NCI-H2081 treated with DMSO at 0.1 percent for 48 hours (cell line): ENCODE measurements at places on chromosomes 3 and 15.
A peak's percentile ranks its signal among the peaks of the same experiment; 100 is the strongest.

DNA sequence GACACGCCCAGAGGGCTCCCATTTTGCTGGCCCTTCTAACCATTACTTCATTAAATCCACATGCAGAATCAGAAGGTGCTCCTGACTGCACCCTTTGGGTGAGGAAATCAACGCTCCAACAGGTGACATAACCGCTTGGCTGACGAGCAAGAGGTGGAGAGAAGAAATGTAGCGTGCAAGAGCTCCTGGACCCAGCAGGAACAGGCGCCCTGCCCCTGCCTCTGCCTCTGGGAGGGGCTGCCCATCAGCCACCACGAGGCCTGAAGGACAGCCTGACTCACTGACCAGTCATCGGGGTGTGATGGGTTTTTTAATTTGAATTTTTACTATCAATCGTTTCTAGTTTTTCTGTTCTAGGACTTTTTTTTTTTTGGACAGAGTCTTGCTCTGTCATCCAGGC lies 218.2 kb downstream of the ADAMTS17 start:
- DNase-seq, result no peak

- DNase-seq, result no peak
These were observed 15.9 kb downstream of the CXCR6 start for GRCh38 chr3:45959201-45959600.

GRCh38 chr15:88987934-88988671 lies 74.9 kb upstream of the MFGE8 start:
- DNase-seq, result no peak

DNA sequence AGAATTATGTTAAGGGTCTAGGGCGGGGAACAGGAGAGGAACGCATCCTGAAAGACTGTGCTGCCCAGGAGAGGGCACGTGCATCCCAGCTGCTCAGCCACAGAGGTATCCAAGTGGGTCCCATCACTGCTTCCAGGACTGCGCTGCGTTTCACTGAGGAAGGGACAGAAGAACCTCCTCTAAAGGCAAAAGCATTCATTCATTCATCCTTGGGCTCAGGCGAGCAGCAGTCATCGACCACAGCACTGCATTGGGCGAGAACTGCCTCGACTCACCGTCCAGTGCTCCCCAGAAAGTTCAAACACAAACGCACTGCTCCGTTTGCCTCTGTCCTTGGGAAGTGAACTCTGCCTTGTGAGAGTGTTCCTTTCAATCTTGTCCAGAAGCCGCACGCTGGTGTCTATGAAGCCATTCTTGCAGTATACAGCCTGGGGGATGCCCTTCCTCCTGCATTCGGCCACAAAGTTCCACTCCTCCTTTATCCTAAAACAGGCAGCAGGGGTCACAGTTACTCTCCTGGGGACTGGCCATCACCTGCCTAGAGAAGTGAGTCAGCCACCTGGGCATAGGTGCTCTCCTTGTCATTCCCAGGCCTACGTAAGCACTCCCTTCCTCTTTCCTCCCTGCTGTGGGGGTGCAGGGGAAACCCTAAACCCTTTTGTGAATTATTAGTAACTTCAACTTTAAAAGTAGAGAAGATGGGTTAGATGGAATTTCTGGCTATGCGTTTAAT lies 21.2 kb downstream of the LRRC2 start:
- no peak for DNase-seq

DNA sequence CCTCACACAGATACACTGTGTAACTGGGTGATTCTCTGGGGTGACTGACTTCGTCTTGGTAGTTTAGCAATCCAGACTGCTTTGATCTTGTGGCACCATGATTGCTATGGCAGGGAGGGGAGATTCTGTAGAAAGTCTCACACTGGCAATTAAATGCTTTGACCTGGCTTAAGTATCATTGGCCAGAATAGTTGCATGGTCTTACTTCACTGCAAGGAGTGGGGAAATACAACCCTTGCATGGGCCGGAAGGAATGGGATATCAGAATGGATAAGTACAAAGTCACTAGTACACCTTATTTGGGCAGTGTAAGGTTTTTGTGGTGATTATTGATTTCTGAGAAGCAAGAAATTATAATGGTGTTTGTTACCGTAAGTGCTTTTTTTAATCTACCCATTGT lies 153.8 kb downstream of the UBE2E2 start:
- no peak for DNase-seq

- no peak for DNase-seq
These were observed 67.6 kb downstream of the CLASP2 start for GRCh38 chr3:33650495-33650894.

DNA sequence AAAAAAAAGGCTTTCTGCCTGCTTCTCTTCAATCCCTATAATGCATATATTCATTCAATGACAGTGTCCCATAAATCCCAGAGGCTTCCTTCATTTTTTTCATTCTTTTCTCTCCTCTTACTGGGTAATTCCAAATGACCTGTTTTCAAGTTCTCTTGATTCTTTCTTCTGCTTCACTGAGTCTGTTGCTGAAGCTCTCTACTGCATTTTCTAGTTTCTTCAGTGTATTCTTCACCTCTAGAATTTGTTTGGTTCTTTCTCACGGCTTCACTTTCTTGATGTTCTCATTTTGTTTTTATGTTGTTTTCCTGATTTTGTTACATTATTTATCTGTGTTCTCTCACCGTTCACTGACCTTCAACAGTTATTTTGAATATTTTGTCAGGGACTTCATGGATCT lies 141.6 kb downstream of the SCAPER start:
- no peak for DNase-seq

DNA sequence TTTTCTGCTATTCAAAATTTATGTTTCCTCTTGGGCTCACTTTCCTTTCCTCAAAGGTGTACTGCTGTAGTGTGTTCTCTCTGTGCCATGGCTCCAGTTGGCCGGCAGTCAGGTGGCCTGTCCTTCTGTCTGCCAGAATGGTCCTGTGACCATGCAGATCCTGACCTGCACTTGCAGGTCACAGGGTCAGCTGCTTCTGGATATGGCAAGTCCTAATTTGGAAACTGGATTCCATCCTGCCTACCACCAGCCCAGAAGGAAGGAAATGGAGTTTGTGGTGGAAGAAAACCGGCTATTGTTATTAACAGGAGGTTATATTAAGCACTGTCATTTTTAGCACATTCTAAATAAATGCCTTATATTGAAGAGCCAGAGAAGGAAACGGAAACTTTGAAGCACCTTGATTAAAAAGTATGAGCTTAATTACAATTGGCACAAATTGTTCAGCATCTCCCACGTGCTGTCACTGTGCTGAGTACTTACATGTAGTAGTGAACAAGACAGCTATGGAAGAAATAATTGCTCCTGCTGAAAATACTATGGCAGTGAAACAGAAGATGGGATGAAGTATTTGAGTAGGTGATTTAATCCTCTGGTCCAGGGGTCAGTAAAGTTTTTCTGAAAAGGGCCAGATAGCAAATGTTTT lies 362.8 kb downstream of the PTPRG start:
- DNase-seq, result no peak

GRCh38 chr3:138300647-138301046 lies 29.0 kb downstream of the NME9 start:
- no peak for DNase-seq

DNA sequence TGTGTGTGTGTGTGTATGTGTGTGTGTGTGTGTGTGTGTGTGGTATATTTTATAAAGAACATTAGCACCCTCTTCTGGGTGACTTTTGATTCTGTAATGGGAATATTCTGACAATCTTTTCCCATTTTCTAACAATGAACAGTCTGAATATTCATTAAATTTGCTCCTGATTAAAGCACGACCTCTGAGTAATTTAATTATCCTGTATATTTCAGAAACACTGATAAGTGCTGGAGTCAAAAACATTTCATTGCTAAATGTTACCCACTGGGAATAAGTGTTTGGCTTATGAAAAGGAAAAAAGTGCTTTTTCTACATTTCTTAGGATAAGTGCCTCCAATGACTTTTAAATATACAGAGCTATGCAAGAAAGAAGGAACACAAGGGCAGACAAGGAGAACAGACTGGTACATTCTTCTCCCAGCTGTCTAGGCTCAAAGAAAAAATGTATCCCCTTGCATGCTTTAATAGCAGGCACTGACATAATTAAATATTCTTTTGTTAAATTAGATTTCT lies 32.3 kb upstream of the SYNPR start:
- no peak for DNase-seq

- DNase-seq, result no peak
These were observed 28.3 kb upstream of the BHLHE40 start for GRCh38 chr3:4950948-4951347.

- no peak for DNase-seq
These were observed 9.5 kb downstream of the PLAAT1 start for GRCh38 chr3:193250492-193250891.

GRCh38 chr15:58444658-58445332 lies 13.0 kb downstream of the LIPC start:
- no peak for DNase-seq

- DNase-seq, result no peak
These were observed 52.0 kb downstream of the PIK3CB start for GRCh38 chr3:138782755-138783154.

GRCh38 chr3:130950124-130950523 lies 56.2 kb downstream of the ATP2C1 start:
- DNase-seq, result no peak

DNA sequence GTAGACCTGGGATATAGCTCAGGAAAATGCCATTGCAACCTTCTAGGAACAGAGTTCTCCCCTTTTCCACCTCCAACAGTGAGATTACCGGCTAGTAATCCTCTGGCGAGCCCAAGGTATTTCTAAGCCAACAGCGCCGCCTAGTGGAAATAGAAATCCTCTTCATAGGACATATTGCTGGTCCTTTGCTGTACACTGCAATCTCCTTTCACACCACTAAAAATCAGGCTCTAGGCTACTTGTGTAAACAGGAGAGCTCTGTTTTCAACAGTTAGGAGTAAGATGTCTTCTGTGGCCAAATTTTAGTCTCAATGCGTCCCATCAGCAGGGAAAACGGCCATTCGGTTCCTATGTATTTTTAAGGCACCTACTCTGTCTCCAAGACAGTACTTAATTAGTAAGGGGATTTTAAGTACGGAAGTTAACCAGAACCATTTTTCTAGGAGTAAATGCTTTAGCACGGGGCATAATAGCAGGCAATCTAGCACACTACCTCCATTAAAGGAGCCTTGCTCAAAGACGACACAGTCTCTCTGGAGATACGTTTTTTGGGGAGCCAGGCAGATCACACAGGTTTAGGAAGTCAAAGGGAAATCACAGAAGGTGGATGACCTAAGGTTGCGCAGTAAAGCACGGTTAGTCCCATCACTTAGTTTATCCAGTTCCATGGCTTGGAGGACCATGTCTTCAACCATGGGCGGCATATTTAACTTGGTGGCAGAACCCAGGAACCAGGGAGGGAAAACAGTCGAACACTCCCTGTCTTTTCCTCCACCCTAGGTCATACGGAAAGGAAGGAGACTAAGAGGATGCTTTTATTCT lies 43.8 kb downstream of the NCEH1 start:
- peak; percentile 70 for DNase-seq

DNA sequence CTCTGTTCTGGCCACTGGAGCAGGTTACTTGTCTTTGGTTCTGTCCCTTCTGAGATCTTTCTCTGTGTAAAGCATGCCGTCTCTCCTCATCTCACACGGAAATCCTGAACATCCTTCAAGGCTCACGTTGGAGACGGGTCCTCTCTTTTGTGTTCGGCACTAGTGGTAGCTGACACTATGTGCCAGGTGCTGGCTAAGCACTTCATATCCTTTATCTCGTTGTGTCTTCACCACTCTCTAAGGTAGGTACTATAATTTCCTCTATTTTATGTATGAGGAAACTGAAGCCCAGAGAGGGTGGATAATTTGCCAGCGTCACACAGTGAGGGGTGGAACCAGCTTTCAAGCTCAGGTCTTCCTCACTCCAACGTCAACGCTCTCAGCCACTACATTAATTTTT lies 1.2 kb downstream of the IFT122 start:
- no peak for DNase-seq

DNA sequence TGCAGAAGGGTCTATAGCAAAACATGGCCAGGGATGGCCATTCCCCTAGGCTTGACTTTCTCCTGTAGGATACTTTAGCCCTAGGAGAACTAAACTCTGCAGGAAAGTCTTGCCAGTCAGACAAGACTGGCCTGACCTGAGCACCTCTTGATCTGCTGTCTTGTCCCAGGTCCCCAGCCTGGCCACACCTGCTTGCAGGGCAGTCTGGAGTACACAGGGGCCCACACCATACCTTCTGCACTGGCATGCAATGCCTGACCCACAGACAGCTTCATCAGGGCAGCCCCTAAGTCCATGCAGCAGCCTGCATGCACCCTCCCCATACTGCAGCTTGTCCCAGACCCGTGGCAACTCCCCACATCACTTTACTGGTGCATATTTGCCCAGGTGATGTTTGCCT lies 204.6 kb downstream of the LRRC3B start:
- no peak for DNase-seq

DNA sequence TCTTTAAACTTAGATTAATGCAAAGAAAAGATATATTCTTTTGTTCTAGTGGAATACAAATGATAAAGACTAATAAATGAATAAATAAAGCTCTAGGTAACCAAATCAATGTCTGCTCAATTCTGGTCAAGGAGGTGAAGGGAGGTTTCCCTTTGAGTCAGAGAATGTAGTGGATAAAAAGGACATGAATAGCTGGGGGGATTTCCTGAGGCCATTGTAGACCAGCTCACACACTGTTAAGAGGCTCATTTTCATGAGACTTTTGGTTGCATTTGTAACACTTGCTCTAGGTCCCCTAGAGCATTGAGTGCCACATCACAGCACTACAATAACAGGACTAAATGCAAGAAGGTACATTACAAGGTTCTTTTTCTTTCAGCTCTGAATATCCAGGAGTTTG lies 170.7 kb downstream of the TIGIT start:
- DNase-seq, result no peak

- DNase-seq, result no peak
These were observed 31.0 kb downstream of the P3H2 start for GRCh38 chr3:190089711-190090110.

DNA sequence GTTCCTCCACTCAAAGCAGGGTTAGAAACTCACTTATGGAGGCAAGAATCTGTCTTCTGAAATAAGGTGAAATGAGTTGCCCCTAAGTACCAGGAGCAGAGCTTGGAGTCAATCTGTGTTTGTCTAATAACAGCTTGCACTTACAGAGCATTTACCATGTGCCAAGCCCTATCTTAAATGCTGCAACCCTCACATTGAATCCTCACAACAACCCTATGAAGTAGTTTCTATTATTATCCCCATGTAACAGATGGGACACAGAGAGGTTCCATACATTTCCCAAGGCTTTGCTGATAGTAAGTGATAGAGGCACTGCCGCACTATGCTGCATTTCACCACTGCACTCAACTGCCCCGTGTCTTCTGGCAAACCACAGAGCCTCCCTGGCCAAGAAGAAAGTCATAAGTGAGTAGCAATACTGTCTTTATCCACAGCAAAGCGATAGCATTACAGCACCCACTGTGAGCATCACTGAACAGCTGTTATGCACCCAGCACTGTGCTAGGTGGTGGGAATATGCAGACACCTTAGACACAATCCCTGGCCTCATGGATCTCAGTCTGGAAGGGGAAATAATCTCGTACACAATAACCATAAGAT lies 141.5 kb downstream of the SSR3 start:
- no peak for DNase-seq

DNA sequence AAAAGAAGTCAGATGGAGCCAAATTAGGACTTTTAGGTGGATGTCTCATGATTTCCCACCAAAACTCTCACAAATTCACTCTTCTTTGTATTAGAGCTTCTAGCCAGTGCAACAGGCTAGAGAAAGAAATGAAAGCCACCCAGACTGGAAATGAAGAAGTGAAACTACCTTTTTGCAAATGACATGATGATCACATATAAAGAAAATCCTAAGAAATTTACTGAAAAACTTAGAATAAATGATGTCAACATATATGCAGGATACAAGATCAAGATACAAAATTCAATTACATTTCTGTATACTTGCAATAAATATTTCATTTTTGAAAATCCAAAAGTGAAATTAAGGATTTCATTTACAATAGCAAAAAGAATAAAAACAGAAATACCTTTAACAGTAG lies 110.8 kb downstream of the LRIG1 start:
- DNase-seq, result no peak
